ENCODE measurements at places on chromosomes 7 and 10. TPM values are rescaled to one million over a fixed set of nuclear protein-coding genes. Genes with fewer than 3 reads are reported as not detected.

The COL17A1 gene
- total RNA-seq, result 514 TPM

The TMEM184A gene
- 9.0 TPM for total RNA-seq

GRCh38 chr10:92834986-92835385 is 13.3 kb upstream of the EXOC6 start:
- H3K27ac ChIP-seq, result no peak overlapping the region
- no peak overlapping the region for H3K4me3 ChIP-seq
- H3K36me3 ChIP-seq, result no peaks in the 10 kb centered on the region
- H3K4me1 ChIP-seq, result no peaks in the 10 kb centered on the region
- no peak for DNase-seq

DNA sequence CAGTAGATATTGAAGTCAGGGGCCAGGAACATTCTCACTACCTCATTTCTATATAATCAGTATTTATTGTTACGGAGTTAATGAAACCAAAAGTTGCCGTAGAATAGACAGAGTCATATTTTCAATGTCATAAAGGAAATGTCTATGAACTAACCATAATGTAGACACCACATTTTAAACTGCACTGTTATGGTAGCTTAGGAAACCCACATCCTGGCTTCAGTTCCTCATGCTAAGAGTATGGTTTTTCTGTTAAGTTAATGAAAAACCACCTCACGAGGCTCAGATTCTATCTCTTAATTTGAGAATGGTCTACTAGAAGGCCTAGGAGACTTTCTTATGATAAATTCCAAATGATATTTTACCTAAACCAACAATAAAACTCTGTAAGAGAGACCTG is 166.5 kb downstream of the TMEM26 start:
- no peaks in the 10 kb centered on the region for H3K36me3 ChIP-seq
- DNase-seq, result no peak
- H3K27ac ChIP-seq, result no peak overlapping the region
- H3K4me3 ChIP-seq, result no peak overlapping the region

DNA sequence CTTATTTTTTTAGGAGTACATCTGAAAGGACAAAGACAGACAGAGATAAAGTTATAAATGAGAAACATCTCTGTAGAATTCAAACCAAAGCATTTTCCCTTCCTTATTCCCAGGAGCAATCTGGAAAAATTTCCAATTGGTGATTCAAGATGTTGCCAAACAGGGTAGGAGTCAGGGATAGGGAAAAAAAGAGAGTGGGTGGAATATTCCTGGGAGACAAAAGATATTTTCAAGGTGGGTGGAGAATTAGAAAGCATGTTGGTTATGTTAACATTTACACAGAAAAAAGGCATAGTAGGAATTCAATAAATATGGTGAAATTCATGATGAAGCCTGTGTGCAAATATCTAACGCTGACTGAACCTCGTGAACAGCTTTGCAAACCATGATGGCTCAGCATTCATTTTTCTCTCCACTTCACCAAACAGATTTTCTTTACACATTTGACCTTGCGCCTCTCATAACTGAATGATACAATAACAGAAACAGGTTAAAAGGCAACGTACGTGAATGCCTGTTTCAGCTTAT is 25.1 kb downstream of the SLC26A5 start:
- DNase-seq, result no peak
- H3K4me1 ChIP-seq, result no peaks in the 10 kb centered on the region
- H3K36me3 ChIP-seq, result no peaks in the 10 kb centered on the region
- peaks cover 72% of the 10 kb centered on the region for H3K27me3 ChIP-seq
- no peak overlapping the region for H3K27ac ChIP-seq
